Osteocyte (in vitro differentiated cells): ENCODE measurements at places on chromosomes 13 and 19. TPM values are rescaled to one million over a fixed set of nuclear protein-coding genes. Genes with fewer than 3 reads are reported as not detected.

DNA sequence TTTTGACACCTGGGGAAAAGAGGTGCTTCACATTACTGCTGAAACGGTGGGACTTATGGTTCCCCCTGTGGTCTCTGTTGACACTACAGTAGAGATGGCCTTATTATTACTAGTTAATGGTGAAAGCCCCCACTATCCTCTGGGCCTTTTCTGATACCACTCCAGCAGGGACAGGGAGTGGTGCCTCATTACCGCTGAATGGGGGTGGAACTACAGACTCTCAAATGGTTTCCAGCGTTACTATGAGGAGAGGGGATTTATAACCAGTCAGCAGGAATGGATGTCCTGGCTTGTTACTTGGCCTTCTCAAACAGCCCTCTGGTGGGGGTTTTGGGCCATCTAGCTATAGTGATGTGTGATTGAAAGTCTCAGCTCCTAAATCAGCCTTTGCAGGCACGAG is 96.7 kb upstream of the DIAPH3 start:
- DNase-seq: no peak
- H3K27me3 ChIP-seq: peaks cover 27% of the 10 kb centered on the region
- no peaks in the 10 kb centered on the region for H3K4me1 ChIP-seq

DNA sequence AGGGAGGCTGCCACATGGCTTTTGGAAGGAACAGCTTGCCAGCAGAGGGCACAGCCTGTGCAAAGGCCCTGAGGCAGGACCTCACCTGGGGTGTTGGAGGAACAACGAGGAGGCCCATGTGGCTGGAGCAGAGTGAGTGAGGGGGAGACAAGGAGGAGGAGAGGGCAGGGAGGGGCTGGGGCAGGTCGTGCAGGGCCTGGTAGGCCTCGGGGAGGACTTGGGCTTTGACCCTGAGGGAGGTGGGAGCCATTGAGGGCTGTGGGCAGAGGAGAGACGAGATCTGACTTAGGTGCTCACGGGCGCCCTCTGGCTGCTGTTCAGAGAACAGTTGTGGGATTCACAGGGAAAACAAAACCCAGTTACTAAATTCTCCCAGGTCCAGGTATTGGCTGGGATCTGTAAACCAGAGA is 25.2 kb downstream of the ZNRF4 start:
- H3K27me3 ChIP-seq: peaks cover 42% of the 10 kb centered on the region
- H3K4me1 ChIP-seq: peaks cover 8% of the 10 kb centered on the region
- no peaks in the 10 kb centered on the region for H3K36me3 ChIP-seq
- DNase-seq: no peak
- H3K27ac ChIP-seq: no peak overlapping the region

GRCh38 chr13:59914556-59914955 is 249.2 kb downstream of the DIAPH3 start:
- H3K27ac ChIP-seq: no peak overlapping the region
- no peaks in the 10 kb centered on the region for H3K27me3 ChIP-seq
- H3K36me3 ChIP-seq: no peaks in the 10 kb centered on the region
- H3K4me1 ChIP-seq: peaks cover 36% of the 10 kb centered on the region

DNA sequence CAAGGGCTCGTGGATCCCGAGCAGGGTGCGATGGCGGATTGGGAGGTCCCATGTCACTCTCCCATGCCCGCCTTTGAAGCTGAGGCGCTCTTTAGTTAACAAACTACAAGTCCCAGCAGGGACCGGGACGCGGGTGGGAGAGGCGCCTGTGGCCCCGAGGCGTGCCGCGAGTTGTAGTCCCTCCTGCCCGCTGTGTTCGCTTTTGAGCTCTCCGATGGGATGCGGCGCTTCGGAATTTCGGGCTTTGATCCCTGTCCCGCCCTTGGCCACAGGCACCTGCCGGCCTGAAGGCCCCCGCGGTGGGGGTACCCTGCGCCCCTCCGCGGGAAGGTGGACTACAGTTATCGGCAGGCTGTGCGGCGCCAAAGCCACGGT is 11.0 kb downstream of the CYTH2 start:
- DNase-seq: no peak
- peaks cover 19% of the 10 kb centered on the region for H3K4me1 ChIP-seq
- no peaks in the 10 kb centered on the region for H3K27me3 ChIP-seq
- H3K36me3 ChIP-seq: peaks cover 14% of the 10 kb centered on the region
- H3K4me3 ChIP-seq: no peak overlapping the region
- no peak overlapping the region for H3K27ac ChIP-seq

The SOHLH2 gene
- total RNA-seq: 0.21 TPM in 1 of 2 replicates, not detected in the other
